ENCODE measurements at places on chromosomes 7 and 10.

- no peak for DNase-seq
These were observed 15.8 kb downstream of the ASZ1 start for GRCh38 chr7:117411539-117411938.

- no peak for DNase-seq
These were observed 62.5 kb upstream of the INSIG1 start for GRCh38 chr7:155234950-155235789.

DNA sequence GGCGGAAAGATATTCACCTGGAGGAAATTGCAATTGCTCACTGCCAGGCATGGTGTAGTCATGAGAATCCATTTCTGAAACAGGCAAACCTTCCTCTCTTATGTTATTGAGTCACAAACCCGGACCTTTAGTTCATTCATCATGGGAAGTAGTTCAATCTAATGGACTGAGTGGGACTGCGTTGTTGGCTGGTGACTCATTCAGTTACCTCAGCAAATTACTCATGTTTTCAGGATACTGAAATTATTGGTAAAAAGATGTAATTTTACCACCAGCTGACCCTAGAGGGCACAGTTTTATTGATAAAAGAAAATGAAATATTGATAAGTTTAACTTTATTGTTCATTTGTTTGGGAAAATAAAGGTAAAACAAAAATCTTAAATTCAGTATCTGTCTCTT, 1194.4 kb upstream of the SORCS1 start:
- DNase-seq = no peak

- no peak for DNase-seq
These were observed 108.1 kb downstream of the ITGB8 start for GRCh38 chr7:20438694-20439376.

GRCh38 chr7:157079116-157079515, 59.6 kb upstream of the UBE3C start:
- no peak for DNase-seq

DNA sequence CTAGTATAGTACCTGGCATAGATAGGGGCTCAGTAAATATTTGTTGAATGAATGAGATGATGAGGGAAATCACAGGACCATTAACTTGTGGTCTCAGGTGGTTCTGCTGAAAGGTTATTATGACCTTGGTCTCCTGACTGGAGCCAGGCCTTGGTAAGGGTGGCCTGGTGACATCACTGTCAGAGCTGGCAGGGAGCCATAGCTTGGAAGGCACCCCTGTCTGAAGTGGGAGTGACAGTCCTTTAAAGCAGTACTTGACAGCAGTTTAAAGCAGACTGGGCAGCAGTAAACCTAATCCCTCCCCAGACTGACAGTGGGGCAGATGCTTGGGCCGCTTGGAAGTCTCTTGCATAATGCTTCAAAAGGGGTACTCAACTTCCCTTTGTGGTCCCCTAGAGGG, 13.4 kb downstream of the DPCD start:
- no peak for DNase-seq

GRCh38 chr7:99677013-99677647, 2.7 kb downstream of the CYP3A5 start:
- DNase-seq = no peak

GRCh38 chr7:150357270-150357669, 11.4 kb upstream of the REPIN1 start:
- DNase-seq = no peak

DNA sequence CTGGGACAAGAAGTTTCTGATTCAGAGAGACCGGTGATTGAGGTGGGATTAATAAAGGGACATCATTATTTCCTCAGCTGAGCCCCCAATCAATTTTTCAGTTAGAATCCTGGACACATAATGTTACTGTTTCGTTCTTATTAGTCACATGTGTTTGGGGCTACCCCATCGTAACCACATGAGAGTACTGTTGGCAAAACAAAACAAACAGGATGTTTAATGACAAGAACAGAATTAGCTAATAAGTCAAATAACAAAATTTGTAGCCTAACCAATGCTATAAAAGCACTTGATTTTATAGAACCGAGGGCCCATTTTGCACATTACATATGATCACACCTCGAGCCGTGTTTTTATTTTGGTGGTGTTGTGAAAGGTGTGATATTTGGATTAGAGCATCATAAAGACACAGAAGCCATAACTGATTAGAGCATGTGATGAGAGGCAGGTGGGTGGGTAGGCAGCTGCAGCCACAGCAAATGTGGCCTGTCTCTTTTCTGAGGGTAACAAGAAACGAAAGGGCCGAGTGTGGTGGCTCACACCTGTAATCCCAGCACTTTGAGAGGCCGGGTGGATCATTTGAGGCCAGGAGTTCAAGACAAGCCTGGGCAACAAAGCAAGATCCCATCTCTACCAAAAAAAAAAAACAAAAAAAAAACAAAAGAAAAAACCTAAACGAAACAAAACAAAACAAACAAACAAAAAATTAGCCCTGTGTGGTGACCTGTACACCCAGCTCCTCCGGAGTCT, 1.8 kb upstream of the VWC2 start:
- DNase-seq = no peak

GRCh38 chr10:113252650-113253618, 299.9 kb upstream of the HABP2 start:
- no peak for DNase-seq

DNA sequence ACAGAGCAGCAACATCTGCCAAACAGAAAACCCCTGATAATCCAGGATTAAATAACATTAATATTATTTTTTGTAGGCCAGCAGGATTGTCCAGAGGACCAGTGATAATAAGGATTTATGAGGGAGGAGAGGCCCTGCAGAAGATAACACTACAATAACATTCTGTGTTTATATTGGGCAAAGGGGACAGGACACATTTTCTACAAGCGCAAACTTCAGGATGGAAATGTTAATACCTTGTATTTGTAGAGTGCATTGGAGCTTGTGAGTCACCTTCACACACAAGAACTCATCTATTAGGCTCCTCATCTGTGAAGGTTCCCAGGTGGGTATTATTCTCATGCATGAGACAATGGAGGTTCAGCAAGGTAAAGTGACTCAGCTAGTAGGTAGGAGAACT, 51.0 kb downstream of the BAMBI start:
- no peak for DNase-seq

DNA sequence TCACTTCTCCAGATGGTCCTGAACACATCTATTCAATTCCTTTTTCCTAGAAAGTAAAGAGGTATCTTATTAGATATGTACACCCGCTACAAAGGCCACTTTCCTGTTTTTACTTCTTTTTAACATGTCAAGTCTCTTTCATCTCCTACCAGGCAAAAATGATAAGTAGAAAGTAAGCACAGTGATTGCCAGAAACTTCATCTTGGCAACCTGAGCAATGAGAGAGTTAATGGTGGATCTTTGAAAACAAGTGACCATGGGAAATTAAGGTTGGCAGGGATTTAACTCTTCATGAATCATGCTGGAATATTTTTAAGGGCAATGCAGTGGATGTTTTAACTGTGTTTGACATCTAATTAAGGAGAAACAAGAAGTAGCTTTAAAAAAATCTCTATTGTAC, 2.7 kb downstream of the SEMA3A start:
- DNase-seq = peak; percentile 46

DNA sequence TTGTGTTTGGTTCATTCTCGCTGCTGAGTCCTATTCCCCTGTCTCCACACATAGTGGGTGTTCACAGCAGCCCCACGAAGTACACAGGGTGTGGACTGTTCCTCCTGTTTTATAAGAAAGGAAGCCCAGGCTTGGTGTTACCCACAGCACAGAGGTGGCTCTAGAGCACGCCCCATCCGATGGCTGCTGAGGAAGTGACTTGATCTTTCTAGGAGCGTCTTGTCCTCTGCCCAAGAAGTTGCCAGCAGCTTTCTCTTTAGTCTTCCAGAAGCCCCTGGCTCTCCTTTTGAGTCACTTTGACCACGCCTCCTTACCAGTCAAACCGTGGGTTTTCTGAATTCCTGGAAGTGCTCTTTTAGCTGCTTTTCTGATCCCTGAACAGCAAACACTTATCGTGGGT, 94.0 kb downstream of the GRK5 start:
- DNase-seq = no peak

DNA sequence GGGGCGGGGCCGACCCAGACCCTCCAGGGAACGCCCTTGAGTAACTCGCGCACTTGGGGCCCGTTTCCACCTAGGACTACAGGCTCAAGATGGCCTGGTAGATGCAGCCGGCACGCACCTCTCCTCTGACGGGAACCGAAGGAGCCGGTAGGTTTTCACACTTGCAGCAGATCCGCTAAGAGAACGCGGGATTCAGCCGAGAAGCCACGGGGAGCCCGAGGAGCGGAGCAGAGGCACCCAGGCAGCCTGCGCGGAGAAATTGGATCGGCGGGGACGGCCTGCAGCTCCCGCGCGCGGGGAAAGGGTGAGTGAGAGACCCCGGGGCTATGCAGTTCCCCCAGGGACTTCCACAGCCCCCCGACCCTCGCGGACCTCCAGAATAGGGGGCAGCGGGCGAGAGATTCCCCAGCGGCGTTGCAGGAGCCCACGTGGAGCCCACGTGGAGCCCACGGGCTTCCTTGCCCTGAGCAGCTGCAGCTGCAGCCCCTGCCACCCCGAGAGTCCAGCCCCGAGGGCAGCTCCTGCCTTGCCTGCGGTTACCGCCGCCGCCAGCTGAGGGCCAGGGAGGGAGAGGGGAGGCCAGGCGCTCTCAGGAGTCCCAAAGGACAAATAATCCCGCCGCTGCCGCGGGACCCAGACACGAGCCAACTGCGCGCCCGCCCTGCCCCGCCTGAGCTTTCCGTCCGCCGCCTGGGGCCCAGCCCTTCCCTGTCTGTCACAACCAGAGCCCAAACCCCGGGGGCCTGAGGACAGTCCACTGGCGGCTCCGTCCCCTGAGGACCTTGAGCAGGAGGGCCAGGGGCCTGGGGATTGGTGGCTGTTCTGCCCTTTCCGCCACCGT, 13.1 kb downstream of the IFT22 start:
- peak; percentile 16 for DNase-seq

- no peak for DNase-seq
These were observed 11.1 kb downstream of the TUBAL3 start for GRCh38 chr10:5393529-5393928.

DNA sequence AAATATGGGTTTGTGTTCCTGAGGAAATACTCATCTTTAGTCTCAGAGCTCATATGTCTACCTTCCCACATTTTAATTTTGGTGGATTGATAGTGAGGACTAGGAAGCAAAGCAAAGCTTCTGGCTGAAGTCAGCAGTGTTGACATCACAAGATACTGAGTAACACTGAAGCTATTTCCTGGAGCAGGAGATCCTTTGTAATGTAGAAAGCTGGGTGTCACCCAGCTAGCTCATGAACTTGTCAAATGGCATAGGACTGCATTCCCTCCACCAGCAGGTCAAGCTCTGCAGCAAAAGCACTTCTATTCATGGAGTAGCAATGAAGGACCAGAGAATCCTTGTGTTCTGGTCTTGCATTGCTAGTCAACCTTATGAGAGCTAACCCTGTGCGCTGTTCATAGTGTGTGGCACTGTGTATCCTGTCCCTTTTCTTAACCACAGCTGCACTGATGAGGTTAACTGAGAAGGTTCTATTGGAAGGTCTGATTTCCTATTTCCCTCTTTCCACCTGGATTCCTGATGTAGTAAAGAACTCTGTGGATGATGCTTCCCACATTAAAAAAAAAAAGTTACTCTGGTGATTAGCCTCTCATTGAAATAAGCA, 94.8 kb upstream of the ZNF804B start:
- no peak for DNase-seq

DNA sequence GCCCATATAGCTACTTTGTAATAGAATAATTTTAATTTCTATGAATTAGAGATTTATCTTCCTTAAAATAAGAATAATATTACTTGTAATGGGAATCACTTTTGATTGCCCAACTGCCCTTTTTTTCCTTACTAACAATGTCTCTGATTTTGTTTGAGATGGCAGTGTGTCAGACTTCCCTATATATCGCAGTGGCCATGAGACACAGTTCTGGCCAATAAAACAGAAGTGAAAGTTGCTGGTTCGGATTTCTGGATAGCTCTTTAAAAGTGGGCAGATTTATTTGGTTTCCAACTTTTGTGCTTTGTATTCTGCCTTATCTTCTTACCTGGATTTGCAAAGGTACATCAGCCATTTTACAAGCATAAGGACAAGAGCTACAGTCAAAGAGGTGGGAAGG, 170.2 kb downstream of the PPP1R17 start:
- no peak for DNase-seq

- no peak for DNase-seq
These were observed 37.1 kb downstream of the TMEM229A start for GRCh38 chr7:123995617-123996326.

GRCh38 chr10:119705434-119705831, 20.4 kb upstream of the INPP5F start:
- no peak for DNase-seq

All from NCI-H446 treated with DMSO at 0.1 percent for 48 hours (cell line).